ENCODE measurements at places on chromosomes 6 and 20.

- DNase-seq, result no peak
Measured at GRCh38 chr6:152161501-152161900, 354.0 kb downstream of the ESR1 start.

DNA sequence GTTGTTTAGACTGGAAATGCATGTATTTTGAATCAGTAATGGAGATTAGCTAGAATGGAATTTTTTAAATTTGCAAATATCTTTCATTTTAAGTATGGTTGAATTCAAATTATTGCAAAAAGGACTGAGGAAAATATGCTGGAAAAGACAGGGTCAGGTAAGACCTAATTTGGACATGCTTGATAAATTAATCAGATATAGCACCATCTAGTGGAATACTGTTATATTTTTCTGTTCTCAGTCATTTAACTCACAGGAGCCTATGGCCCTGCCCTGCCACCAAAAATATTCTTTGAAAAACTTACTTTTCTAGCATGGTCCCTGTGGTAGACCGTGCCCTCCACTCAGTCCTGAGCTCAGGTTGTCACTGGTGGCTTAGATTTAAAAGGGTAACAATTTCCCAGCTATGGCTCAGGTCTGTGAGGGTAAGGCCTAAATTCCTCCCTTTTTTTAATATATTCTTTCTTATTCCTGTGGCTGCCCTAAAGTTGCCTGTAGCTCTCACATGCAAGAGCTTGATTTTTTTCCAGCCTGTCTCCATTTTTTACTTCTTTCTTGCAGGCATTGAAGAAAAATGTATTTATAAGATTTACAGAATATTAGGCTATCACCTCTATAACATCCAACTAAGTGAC, 25.3 kb upstream of the KIAA1586 start:
- peak; percentile 31 for DNase-seq

- DNase-seq, result no peak
Measured at GRCh38 chr6:162200041-162200440, 527.5 kb downstream of the PRKN start.

DNA sequence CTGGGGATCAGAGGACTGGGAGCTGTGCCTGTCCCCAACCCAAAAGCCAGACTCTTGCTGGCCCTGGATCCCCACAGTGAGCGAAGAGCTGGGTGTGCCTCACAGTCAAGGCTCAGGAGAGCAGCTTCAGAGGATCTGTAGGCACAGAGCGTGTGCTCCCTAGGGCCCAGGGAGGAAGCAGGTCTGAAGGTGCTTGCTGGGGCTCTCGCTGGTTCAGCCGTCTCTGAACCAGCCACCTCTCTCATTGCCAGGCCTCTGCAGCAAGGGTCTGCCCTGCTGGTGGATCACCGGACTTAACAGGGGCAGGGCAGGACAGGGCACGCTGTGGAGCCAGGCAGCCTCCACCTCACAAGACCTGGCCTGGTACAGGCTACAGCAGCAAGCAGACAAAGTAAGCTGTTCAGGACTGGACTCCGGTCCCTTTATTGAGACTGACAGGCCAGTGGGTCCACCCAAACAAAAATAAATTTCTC, 13.8 kb downstream of the PCIF1 start:
- no peak for DNase-seq

DNA sequence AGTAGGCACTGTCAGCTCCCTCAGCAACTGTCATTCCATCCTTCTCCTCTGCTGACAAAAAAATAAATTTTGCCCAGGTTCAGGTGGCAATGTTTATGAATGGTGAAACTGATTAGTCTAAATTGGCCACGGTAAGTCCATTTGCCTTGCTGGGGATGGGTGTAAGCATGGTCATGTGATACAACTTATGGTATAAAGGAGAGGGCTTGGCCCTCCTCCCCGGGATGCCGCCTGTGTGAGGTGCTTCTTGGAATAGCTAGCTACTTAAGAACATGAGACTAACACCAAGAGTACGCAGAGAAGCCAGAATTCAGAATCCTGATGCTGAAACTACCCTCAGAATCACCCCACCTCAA, 94.4 kb upstream of the MAP7 start:
- no peak for DNase-seq

DNA sequence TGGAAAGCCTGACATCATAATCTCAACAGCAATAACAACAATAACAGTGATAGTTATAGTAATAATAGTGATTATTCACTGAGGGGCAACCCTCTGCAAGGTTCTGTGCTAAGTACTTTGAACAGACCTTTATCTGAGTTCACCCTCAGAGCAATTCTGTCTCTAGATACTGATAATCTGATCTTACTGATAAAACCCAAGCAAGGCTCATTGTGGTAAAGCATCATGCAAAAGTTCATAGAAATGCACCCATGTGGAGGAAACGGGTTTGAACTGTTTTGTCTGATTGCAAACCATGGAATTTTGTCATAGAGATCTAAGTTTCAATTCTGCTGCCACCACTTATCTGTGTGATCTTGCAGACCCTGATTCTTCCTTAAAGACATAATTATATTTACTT, 1.3 kb upstream of the KIAA0408 start:
- DNase-seq, result no peak

GRCh38 chr6:148700047-148700715, 46.6 kb upstream of the UST start:
- DNase-seq, result no peak

DNA sequence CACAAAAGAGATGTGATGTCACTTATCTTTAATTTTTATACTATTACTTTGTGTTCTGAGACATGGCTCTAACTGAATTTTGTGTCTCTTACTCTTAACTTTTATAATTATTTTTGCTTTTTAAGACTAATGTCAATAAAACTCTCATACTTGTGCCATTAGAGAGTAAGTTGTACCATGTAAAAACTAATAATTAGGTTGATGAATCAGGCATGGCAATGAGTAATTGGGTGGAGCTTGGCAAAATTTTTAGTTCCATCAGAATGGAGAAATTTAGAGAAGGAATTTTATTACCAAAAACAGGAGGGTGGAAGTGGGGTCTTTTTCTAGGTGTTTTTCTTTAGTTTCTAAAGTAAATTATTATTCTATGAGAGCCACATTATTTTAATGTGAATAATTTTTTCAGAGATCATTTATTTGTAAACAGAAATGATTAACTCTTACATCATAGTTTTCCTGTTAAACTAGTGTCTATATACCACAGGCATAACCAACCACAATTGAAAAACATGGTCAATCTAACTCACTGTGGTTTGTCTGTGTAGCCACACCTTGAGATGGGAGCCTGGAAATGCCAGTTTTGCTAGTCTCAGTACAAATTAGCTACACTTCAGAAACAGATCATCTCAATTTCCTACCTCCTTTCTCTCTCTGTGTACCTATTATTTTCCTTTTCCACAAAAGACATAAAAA, 51.8 kb downstream of the ELOVL4 start:
- no peak for DNase-seq

DNA sequence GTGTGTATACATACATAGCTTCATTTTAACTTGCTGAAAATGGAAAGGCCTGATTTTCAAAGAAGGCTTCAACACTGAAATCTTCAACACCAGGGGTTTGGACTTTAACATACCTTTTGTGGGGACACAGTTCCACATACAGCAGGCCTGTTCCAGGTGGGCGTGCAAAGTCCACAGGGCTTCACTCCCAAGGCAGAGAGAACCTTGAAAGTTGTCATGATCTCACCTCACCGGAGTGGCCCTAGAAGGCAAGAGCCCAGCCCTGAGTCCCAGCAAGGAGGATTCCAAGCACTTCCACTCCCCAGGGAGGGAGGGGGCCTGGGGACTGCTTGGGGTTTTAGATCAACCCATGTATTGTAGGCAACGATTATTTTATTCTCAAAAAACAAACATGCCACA, 47.2 kb downstream of the TMEM242 start:
- DNase-seq, result no peak

GRCh38 chr20:60035-60918, 27.2 kb upstream of the DEFB125 start:
- DNase-seq, result no peak

DNA sequence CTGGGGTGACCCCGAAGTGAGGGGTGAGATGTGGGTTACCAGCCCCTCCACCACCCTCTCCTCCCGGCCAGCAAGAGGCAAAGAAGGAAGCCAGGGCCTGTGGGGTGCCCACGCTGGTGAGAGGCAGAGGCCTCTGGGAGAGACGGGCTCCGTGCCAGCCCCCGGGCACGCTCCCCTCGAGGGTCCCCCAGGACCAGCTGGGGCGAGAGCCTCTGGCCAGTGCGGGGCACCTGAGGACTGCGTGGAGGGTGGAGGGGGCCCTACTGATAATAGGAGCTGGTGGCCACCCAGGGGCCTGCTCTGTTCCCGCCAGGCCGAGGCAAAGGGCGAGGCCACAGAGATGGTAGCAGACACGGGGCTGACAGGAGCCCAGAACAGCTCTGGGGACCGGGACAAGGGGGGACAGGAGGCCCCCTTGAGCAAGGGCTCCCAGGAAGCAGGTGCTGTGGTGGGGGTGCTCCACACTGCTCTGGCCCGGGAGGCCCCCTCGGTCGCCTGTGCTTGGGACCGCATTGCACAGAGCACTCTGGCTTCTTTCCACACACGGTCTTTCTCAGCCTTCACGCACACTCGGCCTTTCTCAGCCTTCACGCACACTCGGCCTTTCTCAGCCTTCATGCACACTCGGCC, 226.9 kb downstream of the TTLL2 start:
- no peak for DNase-seq

DNA sequence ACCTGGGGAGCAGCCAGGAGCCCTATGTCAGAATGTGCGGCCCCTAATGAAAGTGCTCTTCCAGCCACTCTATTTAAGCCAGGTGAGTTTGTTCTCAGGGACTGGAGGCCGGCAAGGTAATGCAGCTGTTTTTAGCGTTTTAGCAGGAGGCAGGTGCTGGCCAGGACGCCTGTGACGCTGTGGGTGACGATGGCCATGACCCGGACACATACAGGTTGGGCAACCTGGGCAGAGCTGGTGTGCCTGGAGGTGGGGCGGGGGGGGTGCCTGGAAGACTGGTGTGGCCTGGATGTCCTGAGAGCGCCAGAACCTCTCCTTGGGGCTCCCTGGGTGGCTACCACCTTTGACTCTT, 51.7 kb downstream of the RBM38 start:
- no peak for DNase-seq

- DNase-seq, result no peak
Measured at GRCh38 chr6:5995949-5996713, 10.6 kb downstream of the NRN1 start.

DNA sequence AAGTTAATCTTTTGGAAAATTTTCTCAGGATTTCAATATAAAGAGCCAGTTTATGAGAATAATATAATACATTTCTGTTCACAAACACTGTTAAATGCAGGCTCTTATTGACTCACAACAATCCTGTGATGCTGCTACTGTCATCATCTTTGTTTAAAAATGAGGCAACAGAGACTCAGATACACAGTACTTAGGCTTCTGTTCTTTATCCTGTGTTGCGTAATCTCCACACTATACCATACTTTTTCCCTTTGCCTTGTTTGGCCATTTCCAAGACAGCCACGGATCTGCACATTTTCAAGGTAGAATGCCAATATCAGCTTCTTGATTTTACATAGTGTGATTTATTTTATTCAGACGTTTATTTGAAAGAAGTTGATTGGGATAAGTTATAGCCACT, 699.0 kb upstream of the CITED2 start:
- DNase-seq, result no peak

DNA sequence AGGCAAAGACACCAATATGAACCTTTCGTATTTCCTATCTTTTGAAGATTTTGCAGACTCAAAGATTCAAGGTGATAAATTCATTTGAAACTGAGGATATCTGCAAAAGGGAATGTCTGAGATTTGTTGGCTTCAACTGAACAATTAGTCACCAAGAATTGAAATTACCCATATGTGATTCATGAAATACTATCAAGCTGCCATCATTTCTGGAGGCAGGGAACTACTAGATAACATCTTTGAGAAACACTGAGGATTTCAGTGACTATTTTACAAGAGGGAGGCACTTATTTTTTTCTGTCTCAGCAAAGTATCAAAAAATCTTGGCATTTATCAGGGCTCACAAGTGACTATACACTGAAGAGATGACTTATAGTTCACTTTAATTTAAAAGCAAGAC, 39.8 kb upstream of the MMS22L start:
- DNase-seq, result no peak

DNA sequence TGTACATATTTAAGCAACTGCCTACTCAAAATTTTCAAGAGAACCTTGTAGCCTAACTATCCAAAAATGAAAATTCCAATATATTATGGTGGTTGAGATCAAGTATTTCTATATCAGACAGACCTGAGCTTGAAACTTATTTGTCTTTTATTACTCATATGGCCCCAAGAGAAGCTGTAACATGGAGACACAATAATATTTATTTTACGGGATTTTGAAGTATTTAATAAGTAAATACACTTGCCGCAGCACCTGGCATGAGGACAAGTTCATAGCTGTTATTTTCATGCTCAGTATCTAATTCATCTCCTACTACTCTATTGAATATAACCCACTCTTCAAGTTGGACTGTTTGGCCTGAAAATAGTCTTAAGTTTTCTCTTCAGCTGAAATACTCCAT, 28.0 kb downstream of the PTPRK start:
- DNase-seq, result no peak

DNA sequence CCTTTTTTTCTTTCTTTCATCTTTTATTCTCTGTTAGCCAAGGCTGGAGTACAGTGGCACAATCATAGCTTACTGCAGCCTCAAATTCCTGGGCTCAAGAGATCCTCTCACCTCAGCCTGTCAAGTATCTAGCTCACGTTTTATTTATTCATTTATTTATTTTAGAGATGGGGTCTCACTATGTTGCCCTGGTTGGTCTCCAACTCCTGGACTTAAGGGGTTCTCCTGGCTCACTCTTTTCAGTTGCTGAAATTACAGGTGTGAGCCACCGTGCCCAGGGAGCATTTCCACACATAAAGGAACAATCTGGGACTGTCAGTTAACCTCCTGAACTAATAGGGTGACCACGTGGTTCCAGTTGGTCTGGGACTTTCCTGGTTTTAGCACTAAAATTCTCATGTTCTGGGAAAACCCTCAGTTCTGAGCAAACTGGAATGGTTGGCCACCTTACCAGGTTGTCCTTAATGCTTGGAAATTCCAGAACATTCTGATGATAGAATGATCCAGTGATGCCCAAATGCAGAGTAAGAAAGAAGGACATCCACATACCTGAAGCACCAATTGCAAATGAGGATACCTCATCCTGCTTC, 105.5 kb upstream of the ZNF217 start:
- DNase-seq, result no peak

DNA sequence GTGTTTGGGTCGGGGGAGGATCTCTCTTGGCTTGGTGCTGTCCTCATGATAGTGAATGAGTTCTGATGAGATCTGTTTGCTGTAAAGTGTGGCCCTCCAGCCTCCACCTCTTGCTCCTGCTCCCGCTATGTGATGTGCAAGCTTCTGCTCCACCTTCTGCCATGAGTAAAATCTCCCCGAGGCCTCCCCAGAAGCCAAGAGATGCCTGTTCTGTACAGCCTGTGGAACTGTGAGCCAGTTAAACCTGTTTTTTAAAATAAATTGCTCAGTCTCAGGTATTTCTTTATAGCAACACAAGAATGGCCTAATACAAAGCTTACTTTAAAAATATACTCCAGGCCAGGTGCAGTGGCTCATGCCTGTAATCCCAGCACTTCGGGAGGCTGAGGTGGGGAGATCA, 11.3 kb upstream of the CCNC start:
- DNase-seq, result no peak

GRCh38 chr6:44270526-44271405, 516 bp downstream of the TMEM151B start:
- no peak for DNase-seq
